Right forelimb (tissue), 1 donor: ENCODE measurements at places on chromosomes 16 and 17.
A peak's percentile ranks its signal among the peaks of the same experiment; 100 is the strongest.

- DNase-seq, result no peak
These were observed 1.0 kb upstream of the KRT20 start for GRCh38 chr17:40886090-40886489.

- peak; percentile 91 for DNase-seq
These were observed 4.7 kb downstream of the VASN start for GRCh38 chr16:4376126-4376892.

GRCh38 chr16:86072328-86073102, 173.6 kb downstream of the IRF8 start:
- peak; percentile 80 for DNase-seq

DNA sequence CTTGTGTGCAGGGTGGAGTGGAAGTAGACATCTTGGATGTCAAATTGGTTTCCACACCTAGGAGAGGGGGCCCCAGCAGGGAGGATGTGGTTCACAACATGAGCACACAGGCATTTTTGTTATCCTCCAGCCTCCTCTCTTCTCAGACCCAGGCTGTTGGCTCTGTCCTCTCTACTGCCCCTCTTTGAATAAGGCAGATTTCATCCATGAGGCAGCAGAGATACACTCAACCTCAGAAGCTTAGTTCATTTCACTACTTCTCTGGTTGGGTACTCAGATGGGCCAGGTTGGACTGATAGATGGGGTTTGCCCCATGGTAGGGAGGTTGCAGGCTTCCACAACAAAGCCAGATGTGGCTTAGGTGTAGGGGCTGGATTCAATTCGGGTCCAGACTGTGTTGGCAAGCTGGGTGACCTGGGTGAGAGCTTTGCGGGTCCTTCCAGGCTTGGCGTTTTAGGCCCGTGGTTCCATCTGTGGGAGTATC, 22.2 kb upstream of the NFATC3 start:
- no peak for DNase-seq

DNA sequence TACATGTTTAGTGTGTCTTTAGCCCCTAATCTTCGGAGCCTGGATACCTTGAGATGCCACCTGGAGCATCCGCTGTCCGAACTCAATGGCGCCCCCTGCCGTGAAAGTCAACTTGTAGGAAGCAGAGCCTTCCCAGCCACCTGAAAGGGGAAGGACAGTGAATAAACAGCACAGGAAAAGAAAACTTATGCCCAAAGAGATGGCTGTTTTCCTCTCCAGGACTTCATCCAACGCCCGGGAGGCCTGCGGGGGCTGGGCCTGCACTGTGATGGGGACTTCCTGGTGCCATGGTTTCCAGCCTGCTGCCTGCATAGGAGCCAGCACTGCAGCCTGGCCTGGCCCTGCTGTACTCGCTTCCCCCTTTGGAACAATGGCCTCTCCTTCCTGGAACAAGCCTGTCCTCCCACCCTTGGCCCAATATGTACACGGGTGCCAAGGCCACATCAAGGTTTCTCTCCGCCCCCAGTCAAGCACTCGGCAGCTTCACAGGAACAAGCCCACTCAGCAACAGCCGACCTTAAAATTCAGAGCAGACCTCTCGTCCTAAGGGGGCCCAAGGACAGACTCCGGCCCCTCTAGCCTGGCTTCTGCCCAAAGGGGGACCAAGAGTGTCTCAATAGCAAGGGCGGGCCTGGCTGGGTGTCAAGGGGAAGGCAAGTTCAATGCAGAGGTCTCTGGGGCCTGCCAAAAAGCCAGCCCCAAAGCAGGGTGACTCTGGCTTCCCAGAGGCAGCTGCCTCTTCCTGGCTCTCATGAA, 4.5 kb upstream of the UNC13D start:
- no peak for DNase-seq

DNA sequence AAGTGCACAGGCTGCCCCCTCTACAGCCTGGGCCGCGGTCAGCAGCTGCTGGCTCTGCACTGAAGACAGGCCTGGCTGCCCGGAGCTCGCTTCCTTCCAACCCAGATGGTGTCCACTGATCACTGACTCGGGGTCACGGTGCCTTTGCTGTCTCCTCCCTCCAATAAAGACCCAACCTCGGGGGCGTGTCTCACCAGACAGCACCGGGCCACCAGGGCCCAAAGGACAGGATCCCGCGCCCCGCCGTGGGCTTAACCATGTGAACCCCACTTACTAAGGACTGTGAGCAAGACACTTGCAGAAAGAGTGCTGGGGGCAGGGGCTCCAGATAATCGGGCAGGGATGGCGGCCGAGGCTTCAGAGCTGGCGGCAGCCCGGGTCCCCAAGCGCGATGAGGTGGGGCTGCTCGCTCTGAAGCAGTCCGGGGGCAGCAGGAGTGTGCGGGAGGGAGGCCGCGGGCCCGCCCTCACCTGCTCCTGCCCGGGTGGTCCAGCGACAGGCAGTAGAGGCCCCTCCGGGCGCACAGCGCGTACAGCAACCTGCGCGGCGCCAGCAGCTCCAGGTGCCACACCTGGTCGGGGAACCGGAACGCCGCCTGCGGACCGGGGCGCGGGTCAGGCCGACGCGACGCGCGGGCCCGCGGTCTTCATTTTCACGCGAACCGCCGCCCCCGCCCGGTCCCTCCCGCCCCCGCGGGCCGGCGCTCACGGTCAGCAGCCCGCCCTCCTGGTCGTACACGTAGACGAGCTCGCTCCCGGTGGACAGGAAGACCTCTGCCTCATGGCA, 502 bp downstream of the FAAP100 start:
- DNase-seq, result no peak

- no peak for DNase-seq
These were observed 4.8 kb upstream of the CDK5RAP3 start for GRCh38 chr17:47966079-47966519.

DNA sequence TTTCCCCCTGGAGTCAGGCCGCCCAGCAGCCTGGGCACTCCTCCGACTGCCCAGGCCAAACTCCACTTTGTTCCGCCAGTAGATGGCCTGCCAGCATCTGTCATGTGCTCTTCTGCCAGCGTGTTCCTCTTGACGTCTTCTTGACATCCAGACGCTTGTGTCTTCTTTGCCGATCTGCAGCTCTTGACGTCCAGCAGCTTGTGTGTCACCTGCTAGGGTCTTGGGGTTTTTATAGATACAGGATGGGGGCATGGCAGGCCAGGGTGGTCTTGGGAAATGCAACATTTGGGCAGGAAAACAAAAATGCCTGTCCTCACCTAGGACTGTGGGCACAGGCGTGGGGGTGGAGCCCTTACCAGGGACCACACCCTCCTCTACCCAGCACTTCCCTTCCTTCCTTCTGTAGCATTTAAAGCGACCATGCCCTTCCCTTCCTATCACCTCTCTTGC, 88.7 kb downstream of the BMERB1 start:
- DNase-seq, result no peak

GRCh38 chr16:68617734-68618133, 27.4 kb upstream of the CDH3 start:
- no peak for DNase-seq

DNA sequence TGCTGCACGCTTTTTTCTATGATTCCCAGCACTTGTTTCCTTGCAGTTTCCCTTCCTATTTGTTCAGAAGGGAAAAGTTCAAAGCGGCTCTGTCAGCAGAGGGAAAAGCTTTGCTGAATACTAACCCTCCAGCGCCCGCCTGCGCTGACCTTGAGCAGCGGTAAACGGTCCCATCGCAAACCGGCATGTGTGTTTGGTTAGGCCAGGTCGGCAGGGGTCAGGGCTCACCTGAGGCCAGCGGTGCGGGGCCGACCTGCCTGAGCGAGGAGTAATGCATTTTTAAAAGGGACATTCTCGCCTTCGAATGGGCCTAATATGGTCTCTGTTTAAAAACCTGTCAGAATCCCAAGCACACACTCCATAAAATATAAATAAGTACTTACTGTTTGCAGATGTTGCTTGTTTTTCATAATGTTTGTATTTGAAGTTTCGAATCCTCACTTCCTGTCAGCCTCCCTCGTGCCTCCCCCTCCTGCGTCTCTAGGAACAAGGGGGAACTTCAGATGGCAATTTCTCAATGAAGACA, 110.1 kb downstream of the IRX3 start:
- DNase-seq, result no peak

DNA sequence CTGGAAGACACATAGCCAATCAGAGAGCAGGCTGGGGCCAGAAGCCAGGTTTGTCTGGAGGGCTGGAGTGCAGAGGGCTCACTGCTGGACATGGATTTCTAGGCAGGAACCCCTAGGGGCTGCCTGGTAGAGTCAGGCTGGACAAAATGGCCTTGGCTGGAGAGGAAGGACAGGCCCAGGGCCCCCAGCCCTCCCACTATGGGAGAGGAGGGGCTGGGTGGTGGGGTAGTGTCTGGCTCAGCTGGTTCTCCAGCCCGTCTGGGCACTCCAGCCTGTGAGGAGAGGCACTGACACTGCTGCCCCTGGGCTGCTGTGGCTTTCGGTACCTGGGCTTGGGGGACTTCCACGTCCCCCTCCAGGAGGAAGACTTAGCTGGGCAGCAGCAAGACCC, 21.7 kb upstream of the DOK4 start:
- DNase-seq, result no peak

- DNase-seq, result no peak
These were observed 808.9 kb downstream of the CDH11 start for GRCh38 chr16:64312980-64313379.

GRCh38 chr16:75086688-75087374, 29.7 kb downstream of the LDHD start:
- no peak for DNase-seq

- no peak for DNase-seq
These were observed 360.0 kb upstream of the CDH5 start for GRCh38 chr16:66006485-66006884.

DNA sequence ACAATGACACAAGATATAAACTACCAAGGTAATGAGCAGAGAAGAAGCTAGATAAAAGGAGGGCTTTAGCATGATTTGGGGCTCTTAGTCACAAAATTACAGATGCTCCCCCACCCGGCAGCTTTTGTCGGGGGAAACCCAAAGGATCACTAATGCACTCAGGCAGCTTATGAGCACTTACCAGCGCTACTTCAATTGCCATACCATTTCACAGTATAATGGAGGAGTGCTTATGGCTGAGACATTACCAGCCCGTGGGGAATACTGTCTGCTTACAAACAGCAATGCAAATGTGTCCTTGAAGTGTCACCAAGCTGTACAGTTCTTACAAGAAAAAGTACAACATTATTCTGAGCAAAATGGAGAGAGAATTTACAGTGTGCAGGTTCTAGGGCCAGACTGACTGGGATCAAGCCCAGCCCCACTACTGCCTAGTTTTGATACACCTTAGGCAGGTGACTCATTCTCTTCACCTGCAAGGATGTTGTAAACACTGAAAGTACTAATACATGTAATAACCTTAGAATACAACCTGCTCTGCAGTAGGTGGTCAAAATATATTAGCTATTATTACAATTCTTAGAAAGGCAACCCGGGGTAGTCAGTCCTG, 16.3 kb downstream of the ANKFY1 start:
- DNase-seq, result no peak

DNA sequence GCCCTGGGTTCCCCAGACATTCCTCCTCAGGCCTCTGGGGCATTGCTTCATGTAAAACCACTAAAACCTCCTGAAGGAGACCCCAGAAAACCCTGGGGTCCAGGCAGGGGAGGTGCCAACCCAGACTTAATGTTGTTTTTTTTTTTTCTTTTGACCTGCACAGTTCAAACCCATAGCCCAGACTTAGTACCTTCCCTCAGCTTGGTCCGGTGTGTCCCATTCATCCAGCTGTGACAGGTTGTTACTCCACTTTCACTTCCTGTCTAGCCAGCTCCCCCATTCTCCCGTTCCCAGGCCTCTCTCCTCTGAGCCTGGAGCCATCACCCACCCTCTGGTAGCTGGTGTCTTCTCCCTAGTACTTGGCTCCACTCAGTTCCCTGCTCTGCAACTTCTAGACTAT, 4.8 kb downstream of the CDR2L start:
- no peak for DNase-seq

- peak; percentile 69 for DNase-seq
These were observed 674 bp downstream of the ZNF688 start for GRCh38 chr16:30570636-30571444.

DNA sequence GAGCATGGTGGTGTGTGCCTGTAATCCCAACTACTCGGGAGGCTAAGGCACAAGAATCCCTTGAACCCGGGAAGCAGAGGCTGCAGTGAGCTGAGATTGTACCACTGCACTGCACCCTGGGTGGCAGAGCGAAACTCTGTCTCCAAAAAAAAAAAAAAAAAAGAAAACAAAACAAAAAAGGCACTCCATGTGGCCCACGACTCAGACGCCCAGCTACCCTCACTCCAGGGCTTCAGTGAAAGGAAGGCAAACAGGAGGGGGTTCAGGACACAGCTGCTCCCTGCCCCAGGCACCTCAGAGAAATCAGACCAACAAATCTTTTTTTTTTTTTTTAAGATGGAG, 91.7 kb downstream of the LITAF start:
- DNase-seq, result no peak

DNA sequence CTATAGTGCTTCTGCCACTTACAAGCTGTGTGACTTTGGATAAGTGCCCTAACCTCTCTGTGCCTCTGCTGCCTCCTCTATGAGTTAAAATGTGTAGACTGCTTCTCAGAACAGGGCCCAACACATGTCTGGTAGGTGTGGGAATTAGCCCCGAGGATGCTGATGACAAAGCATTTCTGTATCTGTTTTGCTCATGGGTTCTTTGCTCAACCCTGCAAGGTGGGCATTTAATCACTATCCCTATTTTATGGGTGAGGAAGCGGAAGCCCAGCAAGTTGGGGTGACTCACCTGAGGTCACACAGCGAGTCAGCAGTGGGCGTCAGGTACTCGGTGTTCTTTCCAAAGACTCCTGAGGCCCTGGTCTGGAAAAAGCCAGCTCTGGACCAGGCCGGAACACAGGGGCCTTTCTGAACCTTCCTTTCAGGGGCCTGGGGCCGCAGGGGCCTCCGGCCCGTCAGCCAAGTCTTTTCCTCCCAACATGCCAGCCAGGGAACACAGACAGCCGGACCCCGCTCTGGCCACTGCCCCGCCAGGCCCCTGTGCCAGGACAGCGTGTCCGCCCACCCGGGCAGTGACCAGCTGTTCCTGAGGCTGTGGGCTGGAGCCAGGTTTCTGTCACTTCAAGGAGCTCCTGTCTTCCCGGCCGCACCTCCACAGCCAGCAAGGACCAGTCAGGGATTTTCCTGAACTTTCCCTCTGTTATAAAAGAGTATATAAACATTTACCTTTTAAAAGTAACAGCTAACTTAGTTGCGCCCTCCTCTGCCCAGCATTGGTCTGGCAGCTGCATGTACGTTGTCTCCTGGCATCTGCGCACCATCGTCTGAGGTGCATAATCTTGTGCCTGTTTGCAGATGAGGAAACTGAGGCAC, 62.5 kb downstream of the SREBF1 start:
- no peak for DNase-seq

GRCh38 chr16:73043828-73044467, 4.0 kb downstream of the ZFHX3 start:
- DNase-seq, result no peak
